NCI-H1048 (cell line): ENCODE measurements at places on chromosomes 11 and 22.

GRCh38 chr11:534396-535209, 773 bp downstream of the HRAS start:
- no peak for DNase-seq

- no peak for DNase-seq
Observed at GRCh38 chr11:19060629-19061028, at the start of gene MRGPRX2. Gene MRGPRX2 (minus strand): TSS chr11:19060717. CDS start chr11:19056402, 4,315 bp downstream.

GRCh38 chr11:114202011-114202609, 94.1 kb upstream of the NNMT start:
- no peak for DNase-seq

DNA sequence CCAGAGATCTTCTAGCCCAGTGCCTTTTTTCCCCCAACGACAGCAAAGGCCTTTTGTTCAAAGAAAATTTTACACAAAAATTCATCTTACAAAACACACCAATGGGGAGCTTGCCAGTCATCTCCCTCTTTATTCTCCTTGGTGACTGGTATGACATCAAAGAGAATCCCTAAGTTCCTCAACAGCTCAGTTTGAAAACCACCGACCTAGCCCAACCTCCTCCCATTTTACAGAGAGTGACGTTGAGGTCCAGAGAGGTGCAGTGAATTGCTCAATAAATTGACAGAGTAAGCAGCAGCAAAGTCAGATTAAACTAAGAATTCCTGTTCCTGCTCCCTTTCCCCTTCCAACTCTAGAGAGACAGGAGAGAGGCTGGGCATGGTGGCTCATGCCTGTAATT, 7.8 kb downstream of the SLC43A3 start:
- no peak for DNase-seq

- DNase-seq, result no peak
Observed at GRCh38 chr11:120188371-120188770, 22.5 kb upstream of the OAF start.

GRCh38 chr11:69876013-69876412, 56.8 kb upstream of the FGF3 start:
- DNase-seq, result no peak

DNA sequence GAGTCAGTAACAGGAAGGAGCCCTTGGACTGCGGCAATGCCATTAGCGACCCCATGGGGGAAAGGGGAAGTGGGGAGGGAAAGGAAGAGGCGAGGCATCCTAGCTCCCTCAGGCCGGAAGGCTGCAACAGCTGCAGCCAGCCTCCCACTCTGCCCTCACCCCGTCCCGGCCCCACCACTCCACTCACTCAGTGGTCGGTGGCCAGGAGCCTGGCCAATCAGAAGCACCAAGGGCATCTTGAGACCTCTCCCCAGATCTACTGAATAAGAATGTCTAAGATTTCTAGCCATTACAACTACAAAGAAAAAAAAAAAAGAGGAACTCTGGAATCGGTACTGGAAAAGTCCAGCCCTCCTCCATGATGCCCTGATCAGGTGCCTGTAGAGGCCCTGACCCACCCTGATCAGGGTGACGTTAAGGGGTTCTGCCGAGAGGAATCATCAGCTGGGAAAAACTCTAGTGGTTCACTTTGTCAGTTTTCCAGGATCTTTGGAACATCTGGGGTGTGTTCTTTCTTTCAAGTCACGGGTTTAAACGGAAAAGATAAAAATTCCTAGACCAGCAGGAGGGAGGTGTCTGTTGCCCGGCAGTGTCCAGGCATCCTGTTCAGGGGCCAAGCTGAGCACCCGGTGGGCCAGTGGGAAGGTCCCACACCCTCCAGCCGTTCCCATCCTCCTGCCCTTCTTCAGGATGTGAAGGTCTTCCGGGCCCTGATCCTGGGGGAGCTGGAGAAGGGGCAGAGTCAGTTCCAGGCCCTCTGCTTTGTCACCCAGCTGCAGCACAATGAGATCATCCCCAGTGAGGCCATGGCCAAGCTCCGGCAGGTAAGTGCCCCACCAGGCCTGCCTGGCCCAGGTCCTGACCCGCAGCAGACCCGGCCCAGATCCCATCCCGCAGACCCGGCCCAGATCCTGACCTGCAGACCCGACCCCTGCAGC, 14.4 kb downstream of the OAF start:
- no peak for DNase-seq

GRCh38 chr11:2128511-2129307, 10.5 kb downstream of the IGF2 start:
- DNase-seq, result no peak

DNA sequence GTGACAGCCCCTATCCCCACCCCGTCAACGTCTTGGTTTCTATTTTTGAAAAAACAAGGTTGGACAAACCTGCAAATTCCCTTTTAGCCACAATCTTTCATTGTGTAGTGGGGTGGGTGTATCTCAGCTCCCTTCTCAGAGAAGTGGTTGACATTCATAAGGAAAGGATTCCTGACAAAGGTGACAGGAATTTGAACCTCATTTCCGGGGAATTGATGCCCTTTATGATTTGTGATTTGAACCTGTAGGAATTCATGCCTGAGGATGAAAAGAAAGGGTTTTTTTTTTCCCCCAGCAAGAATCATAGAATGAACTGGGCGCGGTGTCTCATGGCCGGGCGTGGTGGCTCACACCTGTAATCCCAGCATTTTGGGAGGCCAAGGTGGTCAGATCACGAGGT, 14.5 kb downstream of the YPEL4 start:
- DNase-seq, result no peak

GRCh38 chr11:125429807-125430678, 66.0 kb downstream of the FEZ1 start:
- no peak for DNase-seq

DNA sequence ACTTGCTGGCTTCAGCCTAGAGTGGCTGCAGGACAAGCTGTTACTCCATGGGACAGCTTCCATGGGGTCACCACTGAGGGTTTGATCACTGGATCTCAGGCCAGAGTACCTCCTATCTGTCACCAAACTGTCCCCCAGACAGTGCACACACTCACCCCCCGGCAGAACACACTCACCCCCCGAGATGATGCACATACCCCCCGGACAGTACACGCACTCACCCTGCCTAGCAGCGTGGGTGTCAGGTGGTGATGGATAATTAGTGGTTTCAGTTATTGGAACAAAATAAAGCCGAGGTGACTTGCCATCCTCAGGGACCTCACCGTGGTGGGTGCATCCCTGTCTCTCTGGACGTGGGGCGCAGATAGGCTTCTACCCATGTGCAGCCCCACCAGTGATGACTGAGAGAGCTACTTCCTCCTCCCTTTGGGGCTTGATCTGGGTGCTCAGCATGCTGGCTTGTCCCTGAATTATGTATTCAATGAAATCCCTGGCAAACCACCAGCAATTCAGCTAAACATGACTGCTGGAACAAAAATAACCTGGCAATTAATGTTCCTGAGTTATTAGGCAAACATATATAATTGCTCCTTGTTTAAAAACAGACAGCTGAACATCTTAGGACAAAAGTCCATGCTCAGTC, 18.9 kb downstream of the TANGO2 start:
- DNase-seq, result no peak

GRCh38 chr11:112293614-112294013, 33.0 kb upstream of the PLET1 start:
- DNase-seq, result no peak

DNA sequence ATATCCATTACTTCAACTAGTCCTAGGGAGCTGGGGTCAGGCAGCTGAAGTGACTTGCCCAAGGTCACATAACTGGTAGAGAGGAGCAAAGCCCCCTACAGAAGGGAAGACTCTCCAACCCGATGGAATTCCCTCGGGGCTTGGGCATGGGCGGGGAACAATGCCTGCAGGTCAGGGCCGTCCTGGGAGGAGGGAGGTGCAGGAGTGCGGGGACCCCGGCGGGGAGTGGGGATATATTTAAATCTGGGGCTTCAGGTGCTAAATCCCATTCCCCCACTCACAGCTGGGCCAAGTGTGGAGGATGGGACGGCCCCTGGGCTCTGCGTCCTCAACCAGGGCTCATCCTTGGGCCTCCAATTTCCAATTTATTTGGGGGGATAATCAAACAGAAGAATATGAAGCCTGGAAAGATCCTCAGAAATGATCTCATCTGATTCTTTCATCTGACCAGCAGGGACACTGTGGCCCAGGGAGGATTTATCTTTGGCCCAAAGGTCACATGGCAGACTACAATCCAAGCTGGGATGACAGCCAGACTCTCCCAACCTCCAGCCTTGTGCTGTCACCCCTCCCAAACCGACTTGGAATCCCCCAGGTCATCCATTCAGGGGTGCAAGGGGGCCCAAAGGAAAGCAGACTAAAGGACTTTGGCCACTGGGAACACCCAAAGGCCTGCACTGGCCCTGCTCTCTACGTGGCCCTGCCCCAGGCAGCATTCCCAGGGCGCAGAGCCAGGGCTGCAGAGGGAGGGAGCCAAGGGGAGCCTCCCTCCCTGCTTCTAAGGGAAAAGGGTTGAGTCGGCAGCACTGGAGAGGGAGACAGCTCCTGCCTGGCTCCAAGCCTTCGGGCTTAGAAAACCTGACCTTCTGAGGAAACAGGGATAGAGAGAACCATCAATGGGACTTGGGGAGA, 8.7 kb upstream of the C1QTNF6 start:
- DNase-seq, result no peak

- no peak for DNase-seq
Observed at GRCh38 chr11:60987577-60988277, 16.2 kb downstream of the CD6 start.
